Smooth muscle cell of trachea (primary cell): ENCODE measurements at places on chromosomes 1 and 21. TPM values are rescaled to one million over a fixed set of nuclear protein-coding genes. Genes with fewer than 3 reads are reported as not detected.

CNR2 gene
- total RNA-seq, result not detected in 2 replicates

BRDT gene
- not detected in 2 replicates for total RNA-seq

TP73 gene
- under 0.01 TPM in 1 of 2 replicates, not detected in the other for total RNA-seq

TNFRSF8 gene
- total RNA-seq, result under 0.01 and 0.15 TPM in 2 replicates

SH2D2A gene
- not detected in 2 replicates for total RNA-seq

B3GALT5 gene
- total RNA-seq, result 0.15 and 0.17 TPM in 2 replicates

ZMYND12 gene
- 0.29 and 2.6 TPM in 2 replicates for total RNA-seq

MCL1 gene
- 190 and 202 TPM in 2 replicates for total RNA-seq

GPR52 gene
- total RNA-seq, result 0.50 and 1.5 TPM in 2 replicates

MFAP2 gene
- 16.9 and 26.5 TPM in 2 replicates for total RNA-seq

IQGAP3 gene
- 3.8 and 50.3 TPM in 2 replicates for total RNA-seq

MXRA8 gene
- 534 and 638 TPM in 2 replicates for total RNA-seq

SH2D5 gene
- total RNA-seq, result 4.2 and 6.3 TPM in 2 replicates

ANKRD35 gene
- 3.3 and 5.5 TPM in 2 replicates for total RNA-seq
